ENCODE measurements at places on chromosomes 13 and 19.

- no peak for DNase-seq
These were observed 301.2 kb downstream of the ZNF536 start for GRCh38 chr19:30673336-30673735.

DNA sequence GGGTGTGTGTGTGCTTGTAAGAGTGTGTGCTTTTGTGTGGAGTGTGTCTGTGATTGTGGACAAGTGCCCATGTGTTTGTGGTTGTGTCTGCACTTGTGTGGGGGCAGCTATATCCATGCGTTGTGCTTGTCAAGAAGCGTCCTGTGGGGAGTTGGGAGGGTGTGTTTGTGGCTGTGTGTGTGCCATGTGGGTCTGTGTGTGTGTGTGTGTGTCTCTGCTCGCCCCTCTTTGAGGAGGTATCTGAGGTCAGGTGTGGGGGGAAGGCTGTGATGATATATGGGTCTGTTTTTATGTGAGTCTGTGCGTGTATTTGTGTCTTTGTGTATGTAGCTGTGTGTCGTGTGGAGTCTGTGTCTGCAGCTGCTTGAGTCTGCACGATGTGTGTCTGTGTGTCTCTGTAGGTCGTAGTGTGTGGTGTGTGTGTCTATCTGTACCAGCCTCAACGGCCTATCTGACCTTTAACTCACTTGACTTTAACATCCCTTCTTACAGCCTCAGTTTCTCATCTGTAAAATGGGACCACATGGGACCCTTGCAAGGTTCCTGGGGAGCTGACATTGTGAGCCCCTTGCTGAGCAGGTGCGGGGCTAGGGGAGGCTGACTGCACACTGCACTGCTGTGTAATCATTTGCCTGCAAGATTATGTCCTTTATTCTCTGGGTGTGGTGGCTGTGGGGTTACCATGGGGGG lies 4.0 kb upstream of the NFIC start:
- no peak for DNase-seq

DNA sequence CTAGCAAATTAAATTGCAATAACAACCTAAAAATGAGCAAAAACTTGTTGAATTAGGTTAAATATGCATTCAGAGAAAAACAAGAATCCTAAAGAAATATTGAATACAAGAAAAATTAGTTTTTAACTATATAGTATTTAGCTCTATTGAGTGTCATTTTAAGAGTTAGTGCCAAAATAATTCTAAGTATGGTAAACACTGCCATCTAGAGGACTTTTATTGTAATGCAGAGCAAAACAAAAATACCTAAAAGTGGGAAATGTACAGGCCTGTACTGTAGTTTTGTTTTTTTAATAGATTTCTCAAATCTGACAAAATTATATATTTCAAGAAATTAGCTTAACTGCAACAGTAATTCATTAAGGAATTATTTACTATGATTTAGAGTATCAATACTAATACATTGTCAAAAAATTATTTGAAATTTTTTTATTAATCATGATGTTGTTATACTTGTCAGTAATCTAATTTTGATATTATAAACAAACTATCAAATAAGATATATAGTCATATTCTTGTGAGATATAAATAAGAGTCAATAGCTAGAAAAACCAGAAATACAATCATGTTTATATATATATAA lies 8.2 kb upstream of the PCDH9 start:
- DNase-seq = peak; percentile 59

DNA sequence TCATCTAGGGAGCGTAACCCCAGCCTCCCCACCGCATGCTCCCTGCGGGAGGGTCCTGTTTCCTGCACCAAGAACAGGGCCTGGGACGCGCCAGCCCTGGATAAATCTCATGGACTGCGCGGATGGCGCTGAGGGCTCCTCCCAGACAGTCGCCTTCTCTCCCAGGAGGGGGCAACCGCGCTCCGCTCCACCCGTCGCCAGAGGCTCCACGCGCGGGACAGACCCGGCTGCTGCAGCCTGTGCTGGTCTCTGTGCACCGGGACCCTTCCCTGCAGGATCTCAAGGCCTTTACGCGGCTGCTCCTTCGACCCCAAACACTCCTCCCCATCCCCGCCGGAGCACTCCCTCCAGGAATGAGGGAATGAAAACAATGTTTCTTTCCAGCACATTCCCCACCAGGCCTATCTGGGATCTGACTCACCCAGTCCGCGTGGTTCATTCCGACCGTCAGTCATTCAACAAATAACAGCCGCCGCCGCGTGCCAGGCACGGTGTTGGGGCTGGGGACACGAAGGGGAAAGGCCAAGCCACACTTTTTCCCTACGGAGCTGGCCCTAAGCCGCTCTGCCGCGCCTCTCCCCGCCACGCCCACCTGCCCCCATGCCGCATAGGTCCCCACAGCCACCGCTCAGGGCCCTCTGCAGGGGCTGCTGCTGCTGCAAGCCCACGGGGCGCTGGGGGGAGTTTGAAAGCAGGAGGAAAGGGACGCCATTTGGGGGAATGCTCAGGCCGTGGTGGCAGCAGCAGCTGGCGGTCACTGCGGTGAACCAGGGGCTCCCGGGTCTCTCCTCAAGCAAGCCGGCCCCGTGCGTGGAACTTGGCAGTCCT lies 6.0 kb downstream of the PNMA8B start:
- peak; percentile 48 for DNase-seq

- DNase-seq = no peak
These were observed 401.7 kb upstream of the HTR2A start for GRCh38 chr13:47298506-47298905.
